Stimulated activated CD4-positive, alpha-beta T cell treated with anti-CD3 and anti-CD28 coated beads, Interleukin-12 subunit alpha, Interleukin-12 subunit beta, amount 100 ng/mL, for 4 hours (primary cell): ENCODE measurements at places on chromosomes 6 and 20.
A peak's percentile ranks its signal among the peaks of the same experiment; 100 is the strongest.

DNA sequence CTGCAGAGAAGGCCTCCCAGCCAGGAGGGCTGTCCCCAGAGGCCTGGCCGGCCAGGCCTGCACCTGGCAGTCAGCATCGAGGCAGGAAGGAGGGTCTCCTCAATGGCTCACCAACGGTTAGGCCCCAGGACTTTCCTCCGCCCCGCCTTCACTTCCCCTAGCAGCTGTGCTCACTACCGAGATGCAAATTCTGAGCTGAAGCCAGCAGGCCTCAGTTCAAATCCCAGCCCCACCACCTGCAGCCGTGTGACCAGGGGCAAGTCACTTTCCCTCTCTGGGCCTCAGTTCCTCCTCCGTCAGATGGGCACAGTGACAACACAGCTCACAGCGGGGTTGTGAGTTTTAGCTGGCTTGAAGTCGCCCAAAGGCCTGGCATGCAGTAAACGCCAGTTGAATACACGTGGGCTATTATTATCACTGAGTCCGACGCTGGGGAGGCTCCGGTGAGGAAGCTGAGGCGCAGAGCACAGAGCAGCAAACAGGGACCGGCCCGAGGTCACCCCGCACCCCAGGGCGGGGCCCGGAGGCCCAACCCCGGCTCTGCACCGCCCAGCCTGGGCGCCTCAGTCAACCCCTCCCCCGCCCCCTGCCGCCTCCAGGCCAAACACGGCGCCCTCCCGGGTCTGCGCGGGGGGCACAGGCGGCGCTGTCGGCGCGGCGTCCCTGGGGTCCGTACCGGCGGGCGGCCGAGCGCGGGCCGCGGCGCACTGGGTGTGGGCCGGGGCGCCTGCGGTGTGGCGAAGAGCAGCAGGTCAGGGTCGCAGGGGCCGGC lies 671 bp downstream of the E2F1 start:
- peak; percentile 63 for DNase-seq

DNA sequence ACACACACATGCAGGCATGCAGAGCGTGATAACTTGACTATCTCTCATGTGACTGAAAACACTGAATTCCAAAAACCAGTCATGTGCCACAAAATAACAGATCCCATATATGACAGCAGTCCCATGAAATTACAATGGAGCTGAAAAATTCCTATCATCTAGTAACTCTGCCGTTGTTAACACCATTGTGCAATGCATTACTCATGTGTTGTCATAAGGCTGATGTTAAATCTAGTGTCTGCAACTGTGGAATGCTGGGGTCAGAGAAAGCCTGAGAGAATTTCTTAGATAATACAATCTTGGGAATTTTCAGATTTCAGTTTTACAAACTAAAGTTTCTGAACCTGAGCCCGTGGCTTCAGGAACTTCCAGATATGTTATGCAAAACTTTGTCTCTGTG lies 70.2 kb downstream of the LYRM4 start:
- DNase-seq: no peak

DNA sequence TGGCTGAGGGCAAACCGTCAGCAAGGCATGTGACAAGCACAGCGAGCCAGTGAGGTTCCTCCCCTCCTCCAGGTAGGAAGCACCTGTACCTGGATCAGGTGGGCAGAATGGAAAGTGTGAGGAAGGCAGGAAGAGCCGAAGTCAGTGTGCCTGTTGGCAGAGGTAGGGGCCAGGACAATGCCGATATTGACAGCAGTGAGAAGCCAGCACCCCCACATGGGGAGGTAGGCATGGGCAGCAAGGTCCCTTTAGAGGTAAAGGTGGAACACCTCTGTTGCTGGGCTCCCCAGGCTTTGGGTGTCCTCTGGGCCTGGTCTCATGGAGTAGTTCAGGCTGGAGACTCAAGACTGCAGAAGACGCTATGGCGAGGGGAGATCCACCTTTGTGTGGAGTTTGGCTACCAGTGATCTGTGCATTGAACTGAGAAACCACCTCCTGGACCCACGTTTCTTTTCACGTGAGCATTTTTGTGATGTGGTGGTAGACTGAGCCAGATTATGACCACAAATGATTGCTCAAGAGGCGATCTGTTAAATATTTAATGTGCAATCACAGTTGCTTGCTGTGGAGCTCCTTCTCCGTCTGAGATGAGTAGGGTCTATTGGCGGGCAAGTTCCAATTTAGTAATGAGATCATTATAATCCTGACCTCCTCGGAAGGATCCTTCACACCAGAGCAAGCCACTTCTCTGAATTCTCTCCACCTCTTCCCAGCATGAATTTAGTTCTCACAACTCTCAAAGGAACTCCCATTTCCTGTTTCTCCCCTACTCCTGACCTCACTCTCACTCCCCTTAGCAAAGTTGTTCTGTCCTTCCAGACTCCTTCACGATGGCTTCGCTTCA lies 174.8 kb downstream of the CDH26 start:
- no peak for DNase-seq

DNA sequence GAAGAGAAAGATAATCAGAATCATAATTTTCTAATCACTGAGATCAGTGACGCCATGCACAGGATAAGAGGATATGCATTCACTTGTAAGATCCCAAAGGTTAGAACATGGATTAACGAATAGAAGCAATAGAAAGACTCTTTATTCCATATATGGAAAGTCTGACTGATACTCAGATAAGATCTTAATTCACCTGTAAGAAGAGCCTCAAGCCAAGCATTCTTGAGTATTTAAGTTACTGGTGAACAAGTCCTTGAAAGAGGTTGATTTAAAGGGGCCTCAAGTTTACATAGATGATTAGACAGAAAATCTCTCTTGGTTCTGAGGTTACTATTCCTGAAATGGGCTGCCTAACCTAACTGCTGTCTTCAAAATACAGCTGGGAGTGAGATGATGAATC lies 53.8 kb upstream of the MTRF1L start:
- no peak for DNase-seq

GRCh38 chr6:10276106-10276505 lies 138.8 kb downstream of the TFAP2A start:
- no peak for DNase-seq

DNA sequence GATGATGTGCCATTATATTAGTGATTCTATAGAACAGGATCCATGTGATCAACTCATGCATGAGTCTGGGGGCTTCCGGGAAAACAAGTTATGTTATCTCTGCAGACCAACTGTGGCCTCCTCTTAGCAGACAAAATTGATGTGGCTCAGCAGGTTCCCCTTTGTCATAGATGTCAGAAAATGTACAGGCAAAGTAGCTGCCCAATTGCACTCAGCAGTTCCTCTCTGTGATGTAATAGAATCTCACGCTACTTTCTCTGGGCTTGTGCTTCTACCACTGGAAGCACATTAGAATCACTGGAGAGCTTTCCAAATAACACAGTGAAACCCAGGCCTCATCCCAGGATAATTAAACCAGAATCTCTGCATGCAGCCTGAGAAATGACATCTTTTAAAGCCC lies 253.1 kb downstream of the SLC24A3 start:
- DNase-seq: no peak

GRCh38 chr6:152098683-152099082 lies 291.2 kb downstream of the ESR1 start:
- DNase-seq: no peak

GRCh38 chr6:85680388-85680787 lies 37.7 kb upstream of the SYNCRIP start:
- no peak for DNase-seq

DNA sequence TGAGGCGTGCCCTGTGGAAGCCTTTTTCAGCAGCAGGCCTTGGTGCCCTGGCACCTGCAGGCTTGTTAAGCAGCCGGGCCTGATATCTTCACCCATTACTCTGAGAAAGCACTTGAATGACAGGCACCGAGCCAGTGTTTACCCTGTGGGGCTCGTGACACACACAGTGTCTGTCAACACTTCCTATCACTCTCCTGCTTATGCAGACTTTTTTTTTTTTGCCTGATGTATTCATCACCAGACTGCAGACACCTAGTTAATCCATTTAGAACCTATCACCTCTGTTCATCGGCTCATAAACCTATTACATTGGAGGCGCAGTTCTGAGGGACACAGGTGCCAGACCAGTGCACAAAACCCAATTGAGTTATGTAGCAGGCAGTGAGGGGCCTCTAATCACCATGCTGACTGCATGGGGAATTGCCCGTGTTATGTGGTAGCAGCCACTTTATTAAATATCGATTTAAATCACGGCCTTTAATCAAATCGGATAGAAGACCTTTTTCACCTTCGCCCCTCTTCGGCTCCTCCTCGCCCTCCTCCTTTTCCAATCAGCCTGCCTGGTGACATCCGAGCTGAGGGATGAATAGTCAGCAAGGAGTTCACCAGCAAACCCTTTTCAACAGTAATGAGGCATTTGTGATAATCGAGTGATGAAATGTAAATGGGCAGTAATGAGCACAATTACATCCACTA lies 962.9 kb upstream of the SLC35B3 start:
- no peak for DNase-seq
